ENCODE measurements at places on chromosomes 6 and 20.
A peak's percentile ranks its signal among the peaks of the same experiment; 100 is the strongest.

GRCh38 chr6:149319422-149319821 lies 1.9 kb downstream of the TAB2 start:
- DNase-seq = no peak

DNA sequence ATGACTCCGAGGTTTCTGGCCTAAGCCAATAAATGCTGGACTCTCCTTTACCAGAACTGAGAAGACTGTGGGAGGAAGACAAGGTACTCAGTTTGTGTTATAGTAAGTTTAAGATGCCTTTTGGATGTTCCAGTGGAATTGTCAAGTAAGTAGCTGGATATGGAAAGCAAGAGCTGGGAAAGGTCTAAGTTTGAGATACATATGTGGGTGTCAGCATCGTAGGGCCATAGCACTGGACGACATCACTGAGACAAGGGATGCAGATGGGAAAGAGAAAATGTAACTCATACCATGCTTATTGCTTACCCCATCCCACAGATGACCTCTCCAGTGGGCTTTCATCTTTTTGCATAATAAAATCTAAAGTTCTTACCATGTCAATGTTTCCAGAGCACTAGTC lies 45.5 kb upstream of the ZNF217 start:
- DNase-seq = no peak

- peak; percentile 94 for DNase-seq
These were observed 51.3 kb downstream of the PTPN1 start for GRCh38 chr20:50561379-50562078.

GRCh38 chr6:110355727-110356126 lies 2.4 kb downstream of the METTL24 start:
- no peak for DNase-seq

DNA sequence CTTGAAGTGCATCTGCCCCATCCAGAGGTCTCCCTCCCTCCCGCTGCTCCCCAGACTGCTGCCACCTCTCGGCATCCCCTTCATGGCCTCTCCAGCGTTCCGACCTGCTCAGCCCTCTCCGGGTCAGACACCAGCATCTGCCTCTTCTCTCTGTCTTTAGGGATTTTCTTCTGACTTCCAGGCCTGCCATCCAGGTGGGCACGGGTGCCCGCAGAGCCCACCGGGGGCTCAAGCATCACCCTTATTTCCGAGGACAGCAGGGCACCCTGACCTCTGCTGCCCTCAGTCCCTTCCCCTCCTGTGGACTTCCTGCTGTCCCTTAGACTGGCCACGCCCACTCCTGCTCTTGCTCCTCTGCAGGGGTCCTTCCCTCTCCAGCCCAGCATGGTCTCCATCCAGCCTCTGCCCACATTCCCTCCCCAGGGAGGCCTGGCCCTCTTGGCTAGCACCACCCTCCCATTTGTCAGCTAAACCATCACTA lies 3.3 kb downstream of the NPEPL1 start:
- no peak for DNase-seq

DNA sequence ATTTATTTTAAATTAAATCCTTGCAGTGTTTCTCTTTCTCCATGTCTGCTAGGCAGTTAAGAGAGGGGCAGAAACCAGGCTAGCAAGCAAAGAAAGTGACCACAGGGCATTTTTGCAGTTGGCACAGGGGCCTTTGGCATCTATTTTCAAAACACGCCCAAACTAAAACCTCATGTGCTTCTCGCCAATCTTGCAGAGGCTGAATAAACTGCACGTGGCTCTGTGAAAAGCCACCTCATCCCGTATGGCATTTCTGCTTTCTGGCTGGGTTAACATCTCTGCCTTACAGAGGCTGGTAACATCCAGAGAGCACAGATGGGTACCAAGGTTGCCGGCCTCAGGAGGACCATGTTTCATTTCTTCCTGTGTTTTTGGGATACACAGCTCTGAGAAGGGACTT lies 54.6 kb downstream of the GJA10 start:
- no peak for DNase-seq

GRCh38 chr6:131731224-131731623 lies 20.4 kb upstream of the CTAGE9 start:
- DNase-seq = no peak

DNA sequence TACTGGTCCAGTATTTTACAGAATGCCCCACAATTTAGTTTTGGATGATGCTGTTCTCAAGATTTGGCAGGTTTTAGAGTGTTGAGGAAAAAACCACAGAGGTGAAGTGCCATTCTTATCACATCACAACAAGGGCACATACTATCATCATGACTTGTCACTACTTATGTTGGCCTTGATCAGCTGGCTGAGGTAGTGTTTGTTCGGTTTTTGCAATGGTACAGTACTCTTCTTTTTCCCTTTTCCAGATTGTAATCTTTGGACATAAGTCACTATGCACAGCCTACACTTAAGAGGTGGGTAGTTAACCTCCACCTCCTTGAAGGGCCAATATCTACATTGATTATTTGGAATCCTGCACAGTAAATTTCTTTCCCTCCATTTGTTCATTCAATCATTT lies 8.8 kb downstream of the TENT5A start:
- no peak for DNase-seq

- no peak for DNase-seq
These were observed 59.6 kb downstream of the TIAM2 start for GRCh38 chr6:155054491-155055250.

GRCh38 chr6:129015721-129016120 lies 132.8 kb downstream of the LAMA2 start:
- DNase-seq = no peak

GRCh38 chr6:4008324-4009047 lies 70.5 kb downstream of the FAM217A start:
- DNase-seq = peak; percentile 66

- no peak for DNase-seq
These were observed 1223.0 kb upstream of the ADGRB3 start for GRCh38 chr6:67412035-67412434.

- DNase-seq = peak; percentile 35
These were observed 27.6 kb upstream of the NFATC2 start for GRCh38 chr20:51569815-51570738.

GRCh38 chr6:168026925-168027324 lies 29.5 kb downstream of the KIF25 start:
- no peak for DNase-seq

DNA sequence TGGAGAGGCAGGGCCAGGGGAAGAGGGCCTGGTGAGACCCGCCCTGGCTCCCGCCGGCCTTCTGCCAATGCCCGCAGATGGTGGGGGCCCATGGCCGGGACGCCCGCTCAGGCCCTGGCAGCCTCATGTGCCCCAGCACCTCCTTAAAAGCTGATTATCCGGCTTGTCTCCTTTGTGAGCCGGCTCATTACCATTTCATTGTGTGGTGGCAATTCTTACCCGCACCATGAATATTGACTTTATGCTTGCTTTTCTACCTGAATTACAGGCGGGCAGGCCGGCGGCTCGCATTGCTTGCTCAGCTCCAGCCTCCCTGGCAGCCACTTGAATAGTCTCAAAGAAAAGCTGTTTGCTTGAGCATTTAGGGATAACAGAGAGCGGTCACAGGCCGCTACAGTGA lies 120.0 kb upstream of the JAG1 start:
- DNase-seq = no peak

DNA sequence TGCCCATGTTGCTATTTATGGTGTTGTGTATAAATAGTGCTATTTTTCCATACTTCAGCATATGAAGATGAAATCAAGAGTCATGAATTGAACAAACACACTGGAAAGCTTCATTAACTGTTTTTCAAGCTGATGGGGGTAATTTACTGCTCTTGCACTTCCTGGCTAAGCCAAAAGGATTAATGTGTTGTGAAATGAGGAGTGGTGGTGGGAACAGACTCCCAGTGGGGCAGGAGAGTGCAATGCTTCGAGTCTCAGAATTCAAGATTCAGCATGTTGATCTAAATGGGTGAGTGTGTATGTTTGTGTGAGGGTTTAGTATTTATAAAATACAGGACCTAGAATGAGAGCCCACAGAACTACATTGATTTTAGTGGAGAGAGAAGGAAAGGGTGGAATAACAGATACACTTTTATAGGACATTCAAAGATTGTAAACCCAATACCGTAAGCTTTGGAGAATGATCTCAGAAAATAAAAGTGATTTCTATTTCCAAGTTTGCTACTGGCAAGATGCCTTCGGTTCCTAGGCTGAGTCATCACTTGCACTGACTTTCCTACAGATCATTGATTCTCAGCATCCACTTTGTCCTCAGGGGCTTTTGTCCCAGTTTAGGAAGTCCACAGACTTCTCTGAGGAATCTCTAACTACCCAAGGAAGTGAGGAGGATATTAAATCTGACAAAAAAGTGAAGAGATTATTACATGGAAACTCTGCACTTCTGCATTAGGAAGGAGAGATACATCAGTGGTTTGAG lies 303.6 kb downstream of the TRDN start:
- no peak for DNase-seq

Measured in AG08395 (cell line).